ENCODE measurements at places on chromosomes 12 and 14. TPM values are rescaled to one million over a fixed set of nuclear protein-coding genes. Genes with fewer than 3 reads are reported as not detected.

DNA sequence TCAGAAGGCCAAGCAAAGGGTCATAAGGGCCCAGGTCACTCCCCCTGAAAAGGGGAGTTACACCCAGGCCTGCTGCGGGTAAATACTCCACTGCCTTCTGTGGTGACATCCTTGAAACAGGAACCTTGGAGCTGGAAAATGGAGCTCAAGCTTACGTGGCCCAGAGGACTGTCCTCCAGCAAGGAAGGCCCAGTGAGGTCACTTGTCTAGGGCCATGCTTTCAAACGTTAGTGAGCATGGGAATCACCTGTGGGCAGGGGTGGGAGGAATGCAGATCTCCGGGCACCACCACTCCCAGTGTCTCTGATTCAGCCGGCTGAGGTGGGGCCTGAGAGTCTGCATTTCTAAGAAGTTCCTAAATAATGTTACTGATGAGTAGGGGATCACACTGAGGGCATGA, 140.5 kb upstream of the CCND2 start:
- no peak for DNase-seq

- no peak for DNase-seq
These were observed 40.1 kb downstream of the STXBP6 start for GRCh38 chr14:25009891-25010290.

GRCh38 chr12:25495331-25496097, 57.6 kb downstream of the LMNTD1 start:
- DNase-seq: no peak

DNA sequence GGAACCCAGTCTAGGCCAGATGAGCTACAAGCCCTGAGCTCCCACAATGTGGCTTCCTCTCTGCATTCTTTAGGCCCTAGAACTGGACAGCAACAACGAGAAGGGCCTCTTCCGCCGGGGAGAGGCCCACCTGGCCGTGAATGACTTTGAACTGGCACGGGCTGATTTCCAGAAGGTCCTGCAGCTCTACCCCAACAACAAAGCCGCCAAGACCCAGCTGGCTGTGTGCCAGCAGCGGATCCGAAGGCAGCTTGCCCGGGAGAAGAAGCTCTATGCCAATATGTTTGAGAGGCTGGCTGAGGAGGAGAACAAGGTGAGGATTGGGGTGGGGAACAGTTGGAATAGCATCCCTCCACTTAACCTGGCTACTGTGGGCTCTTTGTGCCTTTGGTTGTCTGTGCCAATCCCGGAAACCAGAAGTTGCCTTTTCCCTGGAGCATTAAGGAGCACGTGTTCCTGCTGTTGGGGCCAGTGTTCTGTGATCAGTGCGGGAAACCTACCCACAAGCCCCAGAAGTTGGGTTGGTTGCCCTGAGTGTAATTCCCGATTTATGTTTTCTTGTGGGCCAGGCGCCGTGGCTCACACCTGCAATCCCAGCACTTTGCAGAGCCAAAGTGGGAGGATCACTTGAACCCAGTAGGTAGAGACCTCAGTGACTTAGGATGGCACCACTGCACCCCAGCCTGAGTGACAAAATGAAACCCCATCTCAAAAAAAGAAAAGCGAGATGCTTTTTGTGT, 6.4 kb downstream of the FKBP4 start:
- DNase-seq: peak; percentile 62

DNA sequence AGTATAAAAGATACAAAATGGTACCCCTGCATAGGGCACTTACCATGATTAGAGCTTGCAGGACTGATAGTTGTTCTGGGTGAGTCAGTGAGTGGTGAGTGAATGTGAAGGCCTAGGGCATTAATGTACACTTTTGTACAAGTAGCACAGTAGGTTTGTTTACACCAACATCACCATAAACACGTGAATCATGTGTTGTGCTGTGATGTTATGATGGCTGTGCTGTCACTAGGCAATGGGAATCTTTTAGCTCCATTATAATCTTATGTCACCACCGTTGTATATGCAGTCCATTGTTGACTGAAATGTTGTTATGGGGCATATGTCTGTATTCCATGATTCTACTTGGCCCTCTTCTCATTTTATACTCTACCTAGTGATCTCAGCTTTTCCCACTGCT, 11.8 kb downstream of the NUBPL start:
- no peak for DNase-seq

DNA sequence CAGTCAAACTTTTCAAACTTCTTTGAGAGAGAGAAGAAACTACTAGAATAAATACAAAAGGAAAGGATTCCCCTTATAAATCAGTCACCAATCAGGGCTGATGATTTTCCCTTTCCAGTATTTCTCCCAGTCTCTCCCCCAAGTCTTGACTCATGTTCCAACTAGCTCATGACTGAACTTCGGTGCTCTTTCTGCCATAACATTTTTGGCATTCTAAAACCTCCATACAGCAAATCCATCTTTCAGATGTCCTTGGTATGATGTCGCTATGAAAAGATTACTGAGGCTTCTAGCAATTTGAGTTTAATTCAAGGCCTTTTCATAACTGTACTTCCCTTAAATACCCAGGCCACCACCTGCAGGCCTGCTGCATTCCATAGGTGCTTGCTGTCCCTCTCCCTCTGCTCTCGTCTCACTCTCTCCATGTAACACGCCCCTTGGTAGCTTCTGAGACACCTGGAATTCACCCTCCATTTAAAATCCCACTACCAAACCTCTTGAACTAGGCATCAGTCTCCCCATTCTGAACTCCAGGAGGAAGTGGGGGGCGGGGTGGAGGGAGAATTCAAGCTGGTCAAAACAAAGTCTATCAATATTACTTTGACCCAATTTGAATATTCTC, 2.4 kb downstream of the PRKD1 start:
- no peak for DNase-seq

- DNase-seq: no peak
These were observed 84.8 kb downstream of the SMOC1 start for GRCh38 chr14:69963966-69964365.

GRCh38 chr12:20599757-20600156, 95.4 kb upstream of the SLCO1C1 start:
- DNase-seq: no peak

DNA sequence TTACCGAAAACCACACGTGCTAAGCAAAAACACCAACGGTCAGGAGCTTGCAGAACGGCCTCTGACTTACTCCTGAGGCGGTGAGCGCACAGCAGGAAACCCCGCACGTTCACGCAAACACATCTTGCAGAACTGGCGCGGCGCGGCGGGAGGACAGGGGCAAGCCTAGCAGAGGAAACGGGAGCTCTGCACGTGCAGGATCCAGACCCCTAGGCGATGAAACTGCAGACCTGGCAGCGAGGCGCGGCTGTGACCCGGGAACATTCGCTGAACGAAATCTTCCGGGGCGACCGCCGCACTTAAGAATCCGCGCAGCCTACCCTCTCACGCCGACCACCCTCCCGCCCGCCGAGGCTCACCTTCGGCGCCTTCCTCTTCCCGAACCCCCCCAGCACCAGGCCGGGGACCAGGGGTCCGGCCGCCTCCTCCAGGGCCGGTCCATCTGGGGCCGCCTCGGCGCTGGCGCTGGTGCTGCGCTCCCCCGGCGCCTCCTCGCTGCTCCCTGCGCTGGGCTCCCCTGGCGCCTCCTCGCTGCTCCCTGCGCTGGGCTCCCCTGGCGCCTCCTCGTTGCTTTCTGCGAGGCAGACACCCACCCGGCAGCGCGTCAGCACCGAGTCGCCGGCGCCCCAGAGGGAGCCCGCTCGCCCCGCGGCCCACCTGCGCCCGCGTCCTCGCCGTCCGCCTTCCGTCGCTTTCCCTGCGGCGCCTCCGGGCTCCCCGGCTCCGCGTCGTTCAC, 615 bp downstream of the DDX51 start:
- peak; percentile 21 for DNase-seq

- no peak for DNase-seq
These were observed 3.1 kb downstream of the MON2 start for GRCh38 chr12:62469704-62470103.

The CCDC196 gene
- total RNA-seq: not detected

The OVCH1 gene
- total RNA-seq: 0.20 TPM

The RDH5 gene
- total RNA-seq: 15.9 TPM

The ACSS3 gene
- 27.0 TPM for total RNA-seq

The LGMN gene
- 92.5 TPM for total RNA-seq
